Astrocyte (in vitro differentiated cells and primary cell): ENCODE measurements at places on chromosomes 13 and 19. TPM values are rescaled to one million over a fixed set of nuclear protein-coding genes. Genes with fewer than 3 reads are reported as not detected.

GRCh38 chr13:72686766-72687165 is 40.7 kb downstream of the MZT1 start:
- no peaks in the 10 kb centered on the region for H3K36me3 ChIP-seq
- peak; percentile 52 for DNase-seq
- no peak overlapping the region for H3K4me3 ChIP-seq
- no peaks in the 10 kb centered on the region for H3K4me1 ChIP-seq
- H3K27ac ChIP-seq: no peak overlapping the region

DNA sequence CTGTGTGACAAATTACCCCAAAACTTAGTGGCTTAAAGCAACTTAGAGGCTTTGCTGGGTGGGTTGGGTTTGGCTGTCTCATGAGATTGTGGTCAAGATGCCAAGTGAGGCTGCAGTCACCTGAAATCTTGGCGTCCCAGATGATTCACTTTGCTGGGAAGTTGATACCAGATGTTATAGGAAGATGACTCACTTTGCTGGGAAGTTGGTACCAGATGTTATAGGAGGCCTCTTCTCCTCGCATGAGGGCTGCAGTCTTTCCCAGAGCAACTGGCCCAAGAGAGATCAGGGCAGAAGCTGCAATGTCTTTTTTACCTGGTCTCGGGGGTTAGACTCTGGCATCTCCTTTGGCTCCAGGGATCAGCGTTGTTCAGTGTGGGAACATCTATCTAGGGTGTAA is 16.8 kb downstream of the TEX29 start:
- H3K4me1 ChIP-seq: peaks cover 5% of the 10 kb centered on the region
- DNase-seq: peak; percentile 85
- H3K27ac ChIP-seq: peak overlapping the region; percentile 70
- H3K27me3 ChIP-seq: no peaks in the 10 kb centered on the region
- H3K4me3 ChIP-seq: no peak overlapping the region

DNA sequence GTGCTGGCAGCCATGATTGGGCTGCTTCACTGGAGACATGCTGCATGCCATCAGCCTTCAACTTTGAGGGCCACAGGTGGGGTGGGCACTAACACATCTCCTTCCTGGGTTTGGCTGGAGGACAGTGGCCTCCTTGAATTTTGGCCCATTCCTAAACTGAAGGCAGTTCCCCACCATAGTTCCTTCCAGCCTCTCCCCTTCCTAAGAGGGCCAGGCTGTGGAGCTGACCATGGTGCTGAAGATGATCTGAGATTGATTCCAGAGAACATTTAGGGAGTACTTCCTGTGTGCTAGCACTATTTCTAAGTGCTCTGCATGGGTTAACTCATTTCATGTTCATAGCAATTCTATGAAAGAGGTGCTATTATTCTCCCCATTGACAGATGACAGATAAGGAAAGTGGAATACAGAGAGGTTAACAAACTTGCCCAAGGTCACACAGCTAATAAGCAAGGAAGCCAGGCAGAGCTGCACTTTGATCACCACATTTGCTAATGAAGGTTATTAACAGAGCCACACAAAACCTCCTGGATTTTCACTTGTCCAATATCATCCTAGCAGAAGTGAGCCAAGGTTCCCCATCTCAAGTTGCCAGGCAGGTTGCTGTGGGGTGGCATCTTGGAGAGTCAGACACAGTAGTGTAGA is 175.3 kb downstream of the ZIC5 start:
- no peak overlapping the region for H3K4me3 ChIP-seq
- no peaks in the 10 kb centered on the region for H3K4me1 ChIP-seq
- H3K27ac ChIP-seq: no peak overlapping the region
- H3K36me3 ChIP-seq: no peaks in the 10 kb centered on the region

- H3K4me3 ChIP-seq: no peak overlapping the region
- H3K27ac ChIP-seq: no peak overlapping the region
- peaks cover 20% of the 10 kb centered on the region for H3K4me1 ChIP-seq
- no peaks in the 10 kb centered on the region for H3K27me3 ChIP-seq
- H3K36me3 ChIP-seq: peaks cover 3% of the 10 kb centered on the region
These were observed 8.2 kb upstream of the DHDH start for GRCh38 chr19:48925240-48925843.

DNA sequence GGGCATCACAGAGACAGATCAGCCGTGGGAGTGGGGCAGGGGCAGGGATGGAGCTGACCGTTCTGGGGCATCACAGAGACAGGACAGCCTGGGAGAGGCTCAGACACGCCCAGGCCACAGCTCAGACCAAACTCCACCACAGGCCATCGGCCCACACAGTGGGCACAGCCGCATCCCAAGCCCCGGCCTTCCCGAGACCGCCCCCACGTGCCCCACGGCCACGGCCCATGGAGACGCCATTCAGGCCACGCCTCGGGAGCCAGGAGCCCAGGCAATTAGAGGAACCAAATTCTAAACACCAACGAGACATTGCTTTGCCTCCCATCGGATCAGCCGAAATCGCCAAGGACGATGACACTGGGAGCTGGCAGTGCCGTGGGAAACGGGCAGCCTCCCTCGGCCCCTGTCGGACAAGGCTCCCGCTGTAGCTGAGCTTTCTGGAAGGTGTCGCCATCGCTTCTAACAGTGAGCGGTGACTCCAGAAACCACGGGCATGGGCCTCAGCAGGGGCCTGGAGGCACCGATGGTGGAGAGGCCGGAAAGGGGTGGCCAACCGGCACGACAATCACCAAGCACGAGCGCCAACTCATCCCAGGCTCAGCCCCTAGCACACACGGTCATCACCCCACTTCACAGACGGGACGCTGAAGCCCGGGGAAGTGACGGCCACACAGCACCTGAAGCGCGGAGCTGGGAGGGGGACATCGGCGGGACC is 2.4 kb downstream of the PIP5K1C start:
- no peak overlapping the region for H3K27ac ChIP-seq

DNA sequence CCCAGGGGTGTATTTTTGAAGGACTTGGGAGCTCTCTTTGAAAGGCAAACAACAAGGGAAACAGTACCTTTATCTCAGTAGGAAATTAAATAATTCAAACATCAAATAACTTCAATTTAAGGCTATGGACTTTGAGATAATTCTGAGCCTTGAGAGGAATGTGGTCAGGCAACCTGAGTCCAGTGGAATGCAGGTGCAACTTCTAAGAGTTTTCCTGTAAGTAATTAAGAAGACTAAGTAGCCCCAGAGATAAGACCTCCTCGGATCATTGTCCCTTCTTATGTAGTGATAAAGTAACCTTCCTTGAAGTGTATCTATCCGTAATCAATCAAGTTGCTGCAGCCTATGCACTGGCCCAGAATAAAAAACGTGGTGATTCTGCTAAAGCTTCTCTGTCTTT is 29.2 kb downstream of the ZNF701 start:
- H3K27ac ChIP-seq: no peak overlapping the region
- no peak overlapping the region for H3K4me3 ChIP-seq
- no peak for DNase-seq
- H3K36me3 ChIP-seq: peaks cover 6% of the 10 kb centered on the region

The CYP2A7 gene
- total RNA-seq: not detected in 2 replicates

GRCh38 chr19:49340069-49340864 is 5.1 kb downstream of the CD37 start:
- no peak overlapping the region for H3K4me3 ChIP-seq
- H3K4me1 ChIP-seq: peaks cover 6% of the 10 kb centered on the region
- no peaks in the 10 kb centered on the region for H3K27me3 ChIP-seq
- no peak overlapping the region for H3K27ac ChIP-seq
- no peak for DNase-seq
- peaks cover 21% of the 10 kb centered on the region for H3K36me3 ChIP-seq

The MCEMP1 gene
- not detected in 2 replicates for total RNA-seq

GRCh38 chr13:29953542-29953941 is 103.1 kb upstream of the UBL3 start:
- H3K36me3 ChIP-seq: no peaks in the 10 kb centered on the region
- no peaks in the 10 kb centered on the region for H3K4me1 ChIP-seq
- H3K27ac ChIP-seq: no peak overlapping the region
- peaks cover 21% of the 10 kb centered on the region for H3K27me3 ChIP-seq
- no peak overlapping the region for H3K4me3 ChIP-seq
- DNase-seq: no peak

The KLK14 gene
- 0.23 and 0.31 TPM in 2 replicates for total RNA-seq

DNA sequence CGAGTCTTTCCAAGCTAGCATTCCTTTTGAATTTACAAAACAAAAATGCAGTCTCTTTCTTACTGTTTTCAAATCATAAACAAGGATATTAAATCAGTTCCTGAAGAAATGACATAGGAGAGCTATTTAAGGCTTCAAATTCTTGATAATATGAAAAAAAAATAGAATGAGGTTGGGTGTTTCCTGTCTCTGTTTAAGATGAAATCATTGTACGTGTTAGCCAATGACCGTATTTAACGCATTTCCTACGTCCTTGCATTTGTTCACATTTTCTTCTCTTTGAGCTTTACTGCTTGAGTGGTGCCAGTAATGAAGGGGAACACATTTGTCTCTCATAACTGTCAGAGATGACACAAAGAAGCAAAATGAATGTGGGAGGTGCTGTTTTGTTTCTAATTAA is 821.3 kb downstream of the DIAPH3 start:
- H3K4me1 ChIP-seq: no peaks in the 10 kb centered on the region
- no peak for DNase-seq
- no peak overlapping the region for H3K4me3 ChIP-seq
- no peak overlapping the region for H3K27ac ChIP-seq
- H3K36me3 ChIP-seq: no peaks in the 10 kb centered on the region
- H3K27me3 ChIP-seq: no peaks in the 10 kb centered on the region

DNA sequence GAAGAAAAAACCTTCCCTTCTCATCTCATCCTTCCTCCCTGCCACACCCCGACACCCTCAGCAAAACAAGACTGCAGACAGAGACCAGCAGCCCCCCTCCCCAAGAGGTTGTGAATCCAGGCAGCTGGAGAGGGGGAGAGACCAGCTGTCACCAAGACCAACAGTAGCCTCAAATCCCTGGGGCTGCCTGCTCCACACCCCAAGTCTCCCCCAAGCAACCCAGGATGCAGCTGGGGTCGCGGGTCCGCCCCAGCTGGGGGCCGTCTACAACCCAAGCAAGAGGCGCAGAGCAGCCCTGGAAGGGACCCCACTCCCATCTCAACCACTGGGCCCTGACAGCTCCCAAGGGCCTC is 7.1 kb downstream of the KLF16 start:
- no peaks in the 10 kb centered on the region for H3K36me3 ChIP-seq
- H3K4me3 ChIP-seq: no peak overlapping the region
- H3K27ac ChIP-seq: peak overlapping the region; percentile 19
- H3K27me3 ChIP-seq: no peaks in the 10 kb centered on the region
- no peak for DNase-seq
- H3K4me1 ChIP-seq: peaks cover 51% of the 10 kb centered on the region

DNA sequence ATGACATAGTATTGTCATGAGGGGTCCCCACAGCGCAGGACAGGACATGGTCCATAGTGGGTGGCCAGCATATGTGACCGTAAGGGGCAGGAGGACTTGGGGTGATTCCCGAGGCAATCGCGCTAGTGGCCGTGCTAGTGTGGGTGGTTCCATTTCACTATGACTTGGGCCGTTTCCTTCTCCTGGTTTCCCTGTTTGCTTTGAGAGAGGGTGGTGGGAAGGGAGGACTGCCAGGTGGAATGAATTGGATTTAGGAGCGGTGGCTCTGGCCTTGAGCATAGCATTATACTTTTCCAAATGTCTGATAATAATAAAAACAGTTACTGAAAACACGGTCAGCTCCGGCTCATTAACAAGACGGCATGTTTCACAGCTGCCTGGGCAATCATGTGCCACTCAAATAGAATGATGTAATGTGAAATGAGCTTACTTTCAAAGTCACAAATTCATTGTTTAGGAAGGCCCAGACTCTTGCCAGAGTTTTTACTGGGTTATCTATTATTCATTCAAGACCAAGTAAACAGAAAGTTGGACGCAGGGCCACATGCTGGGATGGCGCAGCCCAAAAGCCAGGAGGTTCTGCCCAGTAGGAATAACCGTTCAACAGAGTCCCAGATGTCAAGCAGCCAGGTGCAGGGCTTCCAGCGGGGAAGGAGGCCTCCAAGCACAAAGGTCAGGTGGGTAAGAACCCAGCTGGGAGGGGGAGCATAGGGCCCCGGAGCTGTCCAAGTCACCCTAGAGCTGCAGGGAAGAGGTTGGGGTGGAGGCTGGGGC is 19.6 kb upstream of the SLC15A1 start:
- H3K27ac ChIP-seq: no peak overlapping the region
- peaks cover 8% of the 10 kb centered on the region for H3K4me1 ChIP-seq
- H3K36me3 ChIP-seq: no peaks in the 10 kb centered on the region

DNA sequence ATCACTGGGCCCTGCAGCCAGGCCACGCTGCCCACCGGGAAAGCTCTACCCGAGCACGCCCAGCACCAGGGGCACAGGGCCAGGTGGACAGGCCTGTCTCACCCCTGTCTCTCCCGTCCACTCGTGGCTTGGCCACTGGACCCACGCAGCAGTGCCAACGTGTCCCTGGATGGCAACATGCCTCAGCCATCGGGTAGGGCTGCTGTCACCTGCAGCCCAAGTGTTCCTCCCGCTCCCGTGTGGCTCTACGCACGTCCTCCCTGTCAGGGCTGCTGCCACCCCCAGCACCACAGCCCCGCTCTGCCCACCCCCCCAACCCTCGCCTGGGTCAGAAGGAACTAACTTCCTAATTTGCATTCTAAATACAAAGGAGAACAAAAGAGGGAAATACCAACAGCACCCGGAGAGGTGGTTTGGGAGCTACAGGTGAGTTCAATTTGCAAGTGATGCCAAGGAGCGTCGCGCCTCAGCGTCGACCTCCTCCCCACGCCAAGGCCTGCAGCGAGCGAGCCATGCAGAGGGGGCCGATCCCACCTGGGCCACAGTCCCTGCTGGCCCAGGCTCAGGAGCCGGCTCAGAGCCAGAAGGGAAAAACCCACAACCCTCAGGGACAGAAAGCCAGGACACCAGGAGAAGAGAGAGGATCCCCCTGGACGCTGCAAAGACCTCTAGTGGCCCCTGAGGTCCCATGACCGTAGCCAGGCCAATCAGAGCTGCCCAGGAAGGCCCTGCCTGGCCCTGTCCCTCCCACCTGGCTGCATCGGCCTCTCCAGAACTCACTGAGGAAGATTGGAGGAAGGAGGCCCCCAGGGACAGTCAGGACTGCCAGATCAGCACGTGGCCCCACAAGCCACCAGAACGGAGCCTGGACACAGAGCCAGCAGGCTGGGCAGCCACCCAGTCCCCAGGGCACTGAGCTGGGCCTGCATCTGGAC is 128.4 kb upstream of the SPACA7 start:
- H3K4me1 ChIP-seq: no peaks in the 10 kb centered on the region
- no peak overlapping the region for H3K4me3 ChIP-seq
- H3K27me3 ChIP-seq: no peaks in the 10 kb centered on the region
- no peaks in the 10 kb centered on the region for H3K36me3 ChIP-seq
- no peak for DNase-seq

DNA sequence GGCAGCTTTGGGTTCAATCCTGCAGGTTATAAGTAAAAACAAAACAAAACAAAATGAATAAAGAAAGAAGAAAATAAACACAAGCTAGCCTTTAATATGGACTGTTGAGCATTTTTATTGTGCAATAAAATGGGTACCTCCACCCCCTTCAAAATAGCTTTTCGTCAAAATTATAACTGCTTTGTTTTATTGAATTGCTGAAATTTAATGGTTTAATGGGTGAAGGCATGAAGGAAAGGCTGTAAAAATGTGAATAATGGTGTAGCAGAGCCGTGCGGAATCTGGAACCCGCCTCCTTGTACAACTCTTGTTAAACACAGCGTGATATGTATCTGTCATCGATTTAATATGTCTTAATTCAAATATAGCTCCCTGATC is 2.2 kb upstream of the ZIC5 start:
- no peaks in the 10 kb centered on the region for H3K36me3 ChIP-seq
- peaks cover 76% of the 10 kb centered on the region for H3K27me3 ChIP-seq
- H3K27ac ChIP-seq: no peak overlapping the region
- H3K4me3 ChIP-seq: no peak overlapping the region
- no peak for DNase-seq

GRCh38 chr19:3548606-3549005 is 8.8 kb downstream of the MFSD12 start:
- no peak for DNase-seq
- H3K4me1 ChIP-seq: peaks cover 7% of the 10 kb centered on the region
- H3K27ac ChIP-seq: no peak overlapping the region
- H3K4me3 ChIP-seq: no peak overlapping the region
- H3K36me3 ChIP-seq: peaks cover 3% of the 10 kb centered on the region

The PDCD5 gene
- total RNA-seq: 120 and 127 TPM in 2 replicates
